ENCODE measurements at places on chromosomes 6 and 20.

GRCh38 chr20:57420571-57421252 lies 29.5 kb downstream of the RBM38 start:
- DNase-seq, result no peak

- DNase-seq, result no peak
These were observed 155.5 kb downstream of the GJA1 start for GRCh38 chr6:121590916-121591315.

DNA sequence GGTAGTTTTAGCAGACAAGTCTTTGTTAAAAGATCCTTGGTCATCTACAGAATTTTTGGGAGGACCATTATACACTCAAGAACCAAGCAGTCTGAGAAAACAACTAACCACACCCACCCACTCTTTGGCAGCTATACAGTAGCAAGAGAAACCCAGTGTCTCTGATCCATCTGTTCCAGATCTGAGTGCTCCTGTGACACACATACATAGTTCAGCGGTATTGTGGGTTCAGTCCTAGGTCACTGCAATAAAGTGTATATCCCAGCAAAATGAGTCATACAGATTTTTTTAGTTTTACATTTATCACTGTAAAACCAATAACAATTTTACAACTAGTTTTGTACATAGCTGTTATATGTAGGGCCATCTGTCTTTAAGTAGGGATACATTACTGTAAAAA lies 47.4 kb upstream of the PAK5 start:
- DNase-seq, result no peak

- no peak for DNase-seq
These were observed 14.2 kb downstream of the NCOA3 start for GRCh38 chr20:47515843-47516242.

GRCh38 chr20:38336726-38337125 lies 9.6 kb upstream of the LBP start:
- DNase-seq, result no peak

DNA sequence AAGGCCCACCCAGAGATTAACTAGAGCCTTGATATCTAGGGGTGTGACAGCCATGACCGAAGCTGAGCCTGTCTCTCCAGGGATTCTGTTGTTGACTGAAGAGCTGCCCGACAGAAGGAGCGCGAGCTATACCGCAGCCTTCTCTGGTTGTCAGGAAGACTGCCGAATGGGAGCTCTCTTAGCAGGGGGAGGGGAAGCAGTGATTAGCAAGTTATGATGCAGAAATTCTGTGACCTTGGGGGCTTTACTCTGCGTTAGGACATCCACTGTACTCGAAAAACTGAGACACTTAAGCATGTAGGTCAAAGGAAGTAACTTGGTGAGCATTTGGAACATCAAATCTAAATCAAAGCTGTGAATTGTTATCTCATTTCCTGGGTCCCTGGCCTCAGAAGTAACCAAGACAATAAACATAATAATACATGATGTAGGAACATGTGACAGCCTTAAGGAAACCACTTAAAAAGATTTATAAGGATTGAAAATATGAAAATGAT lies 84.7 kb downstream of the MAP3K4 start:
- DNase-seq, result no peak

DNA sequence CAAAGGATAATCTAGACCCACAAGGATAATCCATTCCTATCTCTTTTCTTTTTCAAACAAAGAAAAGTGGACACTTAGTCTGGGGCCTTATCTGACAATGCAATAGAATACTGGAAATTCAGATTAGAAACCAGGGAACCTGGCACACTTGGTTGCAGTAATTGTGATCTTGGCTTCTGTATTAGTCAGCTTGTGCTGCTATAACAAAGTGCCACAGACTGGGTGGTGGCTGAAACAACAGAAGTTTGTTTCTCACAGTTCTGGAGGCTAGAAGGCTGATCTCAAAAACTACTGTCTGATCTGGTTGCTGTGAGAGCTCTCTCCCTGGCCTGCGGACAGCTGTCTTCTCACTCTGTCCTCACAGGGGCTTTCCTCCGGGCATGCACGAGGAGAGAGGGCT lies 49.4 kb downstream of the SNRNP48 start:
- DNase-seq, result no peak

- no peak for DNase-seq
These were observed 81.6 kb downstream of the DNAAF9 start for GRCh38 chr20:3325864-3326263.

- DNase-seq, result no peak
These were observed 29.5 kb downstream of the TRMT11 start for GRCh38 chr6:126015863-126016262.

DNA sequence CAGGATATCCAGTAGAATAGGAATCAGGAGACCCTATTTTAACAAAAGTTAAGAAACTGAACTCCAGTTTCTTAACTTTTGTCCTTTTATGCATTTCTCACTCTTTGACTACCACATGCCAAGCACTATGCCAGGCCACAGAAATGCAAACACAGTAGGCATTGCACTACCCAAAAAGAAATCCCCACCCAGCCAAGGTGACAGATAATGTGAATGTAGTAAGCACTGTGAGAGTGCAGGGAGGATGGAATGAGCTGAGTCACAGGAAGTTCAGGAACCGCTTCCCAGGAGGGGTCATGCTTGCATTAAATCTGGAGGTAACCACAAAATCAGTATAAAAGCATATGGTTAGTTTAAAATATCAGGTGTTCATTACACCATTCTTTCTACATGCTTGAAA lies 20.1 kb upstream of the FAM83C start:
- no peak for DNase-seq

DNA sequence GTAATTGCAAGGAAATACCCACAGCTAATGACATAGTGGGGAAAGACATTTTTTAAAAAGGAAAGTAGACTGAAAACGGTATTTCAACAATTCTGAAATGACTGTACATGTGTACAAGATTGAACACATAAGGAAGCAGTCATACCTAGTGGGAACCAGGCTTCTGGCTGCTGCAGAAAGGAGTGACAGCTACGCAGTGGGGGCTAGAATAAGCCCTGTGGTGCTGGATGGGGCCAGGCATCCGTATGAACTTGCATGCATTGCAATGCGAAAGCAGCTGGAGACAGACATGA lies 54.9 kb upstream of the GPR31 start:
- no peak for DNase-seq

- DNase-seq, result no peak
These were observed 1.4 kb downstream of the SOX12 start for GRCh38 chr20:326645-327185.

DNA sequence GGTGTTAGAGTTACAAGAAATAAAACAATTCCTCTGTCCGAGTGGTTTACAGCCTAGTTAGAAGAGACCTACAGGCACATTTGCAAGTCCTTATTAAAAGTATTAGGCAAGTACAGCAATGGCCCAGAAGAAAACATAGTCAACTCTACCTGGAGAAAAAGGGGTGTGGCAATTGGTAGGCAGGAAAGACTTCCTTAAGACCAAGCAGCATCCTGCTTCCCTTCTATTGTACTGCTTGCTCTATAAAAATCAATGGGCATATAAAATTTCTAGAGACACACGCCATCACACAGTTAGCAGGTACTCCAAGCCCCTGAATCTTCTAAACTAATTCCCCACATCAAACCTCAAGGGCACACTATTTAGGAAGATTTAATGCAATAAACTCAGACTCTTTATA lies 185.6 kb downstream of the ATXN1 start:
- DNase-seq, result no peak

DNA sequence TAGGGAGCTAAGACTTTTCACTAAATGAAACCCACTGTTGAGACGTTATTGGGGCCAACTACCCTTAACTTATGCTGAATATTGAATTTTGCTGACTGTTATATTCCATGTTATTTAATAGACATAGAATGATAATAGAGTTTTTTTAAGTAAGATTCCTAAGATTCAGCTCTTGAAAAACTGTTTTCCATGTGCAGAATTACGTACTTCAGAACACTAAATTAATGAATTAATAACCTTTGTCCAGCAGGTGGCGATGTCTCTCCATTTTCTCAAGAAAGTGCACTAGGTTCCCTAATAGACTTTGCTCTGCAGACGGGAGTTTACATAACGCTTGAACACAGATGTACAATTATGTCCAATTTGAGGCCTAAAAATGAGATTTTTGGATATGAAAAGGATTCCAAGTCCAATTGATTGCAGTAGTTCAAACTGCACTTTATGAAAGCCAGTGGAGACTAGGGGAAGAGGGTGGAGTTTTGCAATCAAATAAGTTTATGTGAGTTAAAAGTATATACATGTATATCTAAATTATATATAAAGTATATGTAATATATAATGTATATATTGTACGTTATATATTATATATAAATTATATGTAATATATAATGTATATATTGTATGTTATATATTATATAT lies 282.1 kb downstream of the UST start:
- peak; percentile 48 for DNase-seq

DNA sequence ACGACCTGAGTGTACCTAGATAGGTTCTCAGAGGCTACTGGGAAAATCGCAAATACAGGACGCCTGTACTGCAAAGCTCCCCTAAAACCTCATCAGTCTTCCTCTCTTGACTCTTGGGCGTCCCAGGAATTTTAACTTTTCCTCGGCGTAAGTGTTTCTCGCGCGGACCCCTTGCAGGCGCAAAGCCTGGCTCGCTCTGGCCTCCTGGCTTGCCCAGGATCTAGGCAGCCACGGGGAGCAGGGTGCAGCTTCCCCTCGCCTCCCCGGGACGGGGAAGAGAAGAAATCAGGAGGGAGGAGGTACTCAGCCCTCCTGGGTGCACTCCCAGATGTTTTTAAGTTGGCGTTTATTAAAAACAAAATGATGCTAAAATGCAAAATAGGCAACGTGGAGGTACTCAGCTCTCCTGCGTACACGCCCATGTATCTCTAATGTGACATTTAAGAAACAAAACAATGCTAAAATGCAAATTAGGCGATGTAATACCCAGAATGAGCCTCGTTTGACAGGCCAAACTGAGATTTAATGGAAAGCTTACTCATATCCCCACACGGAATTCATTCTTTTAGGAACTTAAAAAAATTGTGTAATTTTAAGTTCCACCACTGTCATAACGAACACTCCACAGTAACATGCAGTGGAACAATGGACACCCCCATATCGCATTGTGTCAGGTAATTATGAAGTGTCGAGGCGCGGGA lies 1.6 kb upstream of the SOBP start:
- DNase-seq, result no peak

GRCh38 chr6:156719395-156719719 lies 57.8 kb upstream of the ARID1B start:
- no peak for DNase-seq

DNA sequence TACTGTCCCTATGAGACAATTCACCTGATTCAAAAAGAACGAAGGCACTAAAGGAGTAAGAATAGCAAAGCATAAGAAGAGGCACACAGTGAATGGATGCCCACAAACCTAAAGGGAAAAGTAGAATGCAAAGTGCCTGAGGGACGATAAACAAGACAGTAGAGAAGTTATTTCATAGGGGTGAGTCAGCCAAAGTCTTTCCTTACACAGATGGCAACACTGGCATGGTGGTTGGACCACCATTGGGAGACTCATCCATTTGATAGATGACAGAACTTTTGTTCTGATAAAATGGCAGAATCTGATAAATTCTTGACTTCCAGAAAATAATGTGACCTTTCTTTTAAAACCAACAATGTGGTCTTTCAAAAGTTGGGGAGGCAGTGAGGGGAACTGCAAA lies 148.1 kb upstream of the HDAC2 start:
- DNase-seq, result no peak

GRCh38 chr20:42572320-42573016 lies 617.2 kb downstream of the PTPRT start:
- DNase-seq, result no peak

- no peak for DNase-seq
These were observed 414.3 kb downstream of the CDKAL1 start for GRCh38 chr6:20948556-20948955.

- no peak for DNase-seq
These were observed 38.1 kb upstream of the PDE7B start for GRCh38 chr6:135813401-135813800.

- DNase-seq, result no peak
These were observed at the start of gene SYNE1 for GRCh38 chr6:152637296-152638047. SYNE1 (minus strand) TSS chr6:152637362; CDS start chr6:152628331, 9,031 bp downstream.

DNA sequence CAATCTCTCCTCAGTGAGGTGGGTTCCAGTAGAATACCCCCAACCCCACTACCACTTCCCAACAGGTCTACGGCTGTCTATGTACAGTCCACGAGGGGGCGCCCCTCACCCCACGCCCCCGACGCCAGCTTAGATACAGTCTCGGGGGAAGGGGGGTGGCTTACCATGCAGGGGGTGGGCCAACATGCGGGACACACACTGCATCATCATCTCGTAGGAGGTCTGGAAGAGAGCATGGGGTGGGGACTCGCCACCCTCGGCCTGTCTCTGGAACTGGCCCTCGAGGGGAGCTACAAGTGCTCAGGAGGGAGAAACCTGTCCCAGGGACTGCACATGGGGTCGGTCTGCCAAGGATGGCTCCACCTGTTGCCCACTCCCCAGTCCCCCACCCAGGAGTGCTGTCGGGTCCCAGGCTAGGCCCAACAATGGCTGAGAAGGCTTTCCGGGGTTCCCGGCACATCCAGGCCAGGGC lies 8.5 kb downstream of the MTCH1 start:
- no peak for DNase-seq

- DNase-seq, result no peak
These were observed 802.3 kb downstream of the QKI start for GRCh38 chr6:164216839-164217238.

Data from stimulated activated CD8-positive, alpha-beta memory T cell treated with anti-CD3 and anti-CD28 coated beads, Interleukin-15, amount 100 ng/mL, for 1 hour (primary cell).